NCI-H2107 (cell line): ENCODE measurements at places on chromosomes 1 and 21.
A peak's percentile ranks its signal among the peaks of the same experiment; 100 is the strongest.

DNA sequence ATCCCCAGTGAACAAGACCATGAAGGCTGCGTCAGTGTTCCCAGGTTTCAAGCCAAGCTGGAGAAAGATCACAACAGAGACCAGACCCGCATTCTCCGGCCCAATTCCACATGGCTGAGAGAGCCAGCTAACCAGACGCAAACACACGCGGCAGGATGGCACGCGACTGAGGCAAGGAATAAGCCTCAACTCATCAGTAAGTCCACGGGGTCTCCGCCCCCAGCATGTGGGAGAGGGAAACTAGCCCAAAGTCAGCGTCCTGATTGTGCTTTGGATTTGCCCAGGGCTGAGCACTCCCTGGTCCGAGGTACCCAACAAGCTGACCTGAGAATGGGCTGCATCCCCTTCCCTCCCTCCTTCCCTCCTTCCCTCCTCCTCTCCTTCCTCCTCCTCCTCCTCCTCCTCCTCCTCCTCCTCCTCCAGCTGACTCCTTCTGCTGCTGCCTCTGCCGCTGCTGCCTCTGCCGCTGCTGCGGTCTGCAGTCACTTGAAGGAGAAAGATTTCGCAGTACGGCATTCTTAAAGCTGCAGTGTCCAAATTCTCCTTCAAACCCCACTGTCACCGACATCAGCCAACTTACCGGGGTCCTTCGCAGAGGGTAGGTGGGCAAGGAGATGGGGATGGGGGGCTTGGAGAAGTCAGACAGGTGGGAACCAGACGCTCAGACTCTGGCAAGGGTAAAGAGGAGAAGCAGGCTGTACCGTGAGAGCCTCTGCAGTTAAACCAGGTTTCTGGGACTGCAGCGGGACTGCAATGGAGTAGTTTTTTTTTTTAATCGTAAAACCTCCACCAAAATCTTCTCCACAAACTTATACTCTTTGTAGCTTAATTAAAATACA, 33.0 kb upstream of the H6PD start:
- DNase-seq = no peak

- DNase-seq = no peak
Observed at GRCh38 chr1:236692128-236692527, 5.8 kb downstream of the ACTN2 start.

- no peak for DNase-seq
Observed at GRCh38 chr1:20383631-20384030, 93.0 kb downstream of the VWA5B1 start.

GRCh38 chr1:70509996-70510876, 99.2 kb downstream of the CTH start:
- peak; percentile 51 for DNase-seq

DNA sequence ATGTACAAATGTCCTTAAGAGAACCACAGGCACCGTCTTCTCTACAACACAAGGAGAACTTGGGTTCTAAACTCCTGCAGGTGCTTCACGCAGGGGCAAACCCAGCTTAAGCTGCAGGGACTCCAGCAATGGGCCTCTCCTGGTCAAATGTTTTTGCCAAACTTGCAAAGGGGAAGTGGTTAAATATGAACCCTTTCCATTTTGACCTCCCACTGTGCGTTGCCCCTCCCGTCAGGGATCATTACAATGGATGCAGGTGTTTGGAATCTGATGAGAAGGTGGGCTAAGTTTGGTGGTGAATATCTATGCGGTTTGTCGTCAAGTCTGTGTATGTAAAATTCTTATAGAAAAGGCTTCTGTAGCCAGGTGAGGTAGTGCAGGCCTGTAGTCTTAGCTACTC, 29.1 kb upstream of the SLC25A33 start:
- no peak for DNase-seq

DNA sequence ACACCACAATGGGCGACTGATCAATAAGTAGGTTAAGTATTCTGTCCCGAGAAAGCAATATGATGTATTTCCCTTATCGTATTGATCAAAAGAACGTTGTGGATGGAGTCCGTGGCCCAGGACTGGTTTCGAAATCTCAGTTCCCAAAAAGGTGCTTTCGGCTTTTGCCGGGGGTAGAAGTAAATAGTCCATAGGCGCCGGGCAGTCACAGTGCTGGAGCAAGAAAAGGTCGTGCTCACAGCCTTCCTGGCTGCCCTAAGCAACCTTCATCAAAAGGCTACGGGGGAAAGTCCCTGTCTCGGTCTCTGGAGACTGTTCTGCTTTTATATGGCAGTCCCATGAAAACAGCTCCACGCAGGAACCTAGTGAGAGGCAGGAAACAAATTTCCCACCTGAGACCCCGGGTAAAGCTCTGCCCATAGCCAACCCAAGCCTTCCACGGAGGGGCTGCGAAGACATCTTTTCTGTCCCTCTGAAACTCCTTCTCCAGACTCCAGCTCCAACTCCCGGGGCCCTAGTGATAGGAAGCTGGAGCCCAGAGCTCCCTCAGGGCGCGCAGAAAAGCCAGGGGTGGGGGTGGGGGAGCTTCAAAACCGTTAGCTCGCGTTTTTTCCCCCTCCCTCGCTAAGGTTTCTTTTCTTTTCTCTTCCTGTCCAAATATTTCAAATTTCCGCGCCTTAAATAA, 7.0 kb downstream of the CDKN2C start:
- peak; percentile 68 for DNase-seq

- no peak for DNase-seq
Observed at GRCh38 chr1:148166558-148167492, 14.7 kb upstream of the NBPF11 start.

- DNase-seq = peak; percentile 67
Observed at GRCh38 chr1:202237052-202237451, 43.5 kb downstream of the LGR6 start.

- no peak for DNase-seq
Observed at GRCh38 chr1:82586473-82586872, 785.7 kb downstream of the ADGRL2 start.

DNA sequence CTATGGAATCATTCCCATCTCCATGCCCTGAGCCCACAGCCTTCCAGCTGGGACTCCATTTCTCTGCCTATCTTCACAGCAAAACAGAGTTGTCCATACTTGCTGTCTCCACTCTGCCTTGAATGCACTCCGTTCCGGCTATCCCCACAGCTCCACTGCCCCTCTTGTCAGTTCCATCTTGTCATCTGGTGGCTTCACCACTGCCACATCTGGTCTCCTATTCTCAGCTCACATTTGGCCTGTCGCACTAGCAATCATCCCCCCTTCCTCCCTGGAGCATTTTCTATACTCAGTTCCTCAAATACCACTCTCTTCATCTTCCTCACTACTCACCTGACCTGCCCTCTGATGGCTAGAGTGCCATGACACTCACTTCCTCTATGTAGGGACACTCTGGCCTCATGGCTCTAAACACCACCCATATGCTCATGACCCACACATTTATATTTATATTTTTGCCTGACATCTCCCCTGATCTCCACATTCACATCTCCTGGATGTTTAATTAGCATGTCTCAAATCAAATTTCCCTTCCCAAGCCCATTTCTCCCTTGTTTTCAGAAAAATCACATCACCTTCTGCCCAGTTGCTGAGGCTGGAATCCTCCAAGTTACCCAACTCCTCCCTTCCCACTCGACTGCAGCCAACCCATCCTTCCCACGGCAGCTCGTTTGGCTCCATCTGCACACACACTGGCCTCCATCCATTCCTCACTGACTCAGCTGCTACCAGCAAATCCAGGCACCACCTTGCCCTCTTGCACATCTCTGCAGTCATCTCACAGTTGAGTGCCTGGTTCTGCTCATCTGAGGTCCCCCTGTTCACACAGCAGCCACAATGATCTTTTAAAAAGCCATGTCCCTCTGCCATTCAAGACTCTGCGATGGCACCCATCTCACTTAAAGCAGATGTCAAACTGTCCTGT, 6.1 kb downstream of the ZNF692 start:
- DNase-seq = no peak

GRCh38 chr1:203225071-203225470, 4.4 kb downstream of the CHIT1 start:
- no peak for DNase-seq

DNA sequence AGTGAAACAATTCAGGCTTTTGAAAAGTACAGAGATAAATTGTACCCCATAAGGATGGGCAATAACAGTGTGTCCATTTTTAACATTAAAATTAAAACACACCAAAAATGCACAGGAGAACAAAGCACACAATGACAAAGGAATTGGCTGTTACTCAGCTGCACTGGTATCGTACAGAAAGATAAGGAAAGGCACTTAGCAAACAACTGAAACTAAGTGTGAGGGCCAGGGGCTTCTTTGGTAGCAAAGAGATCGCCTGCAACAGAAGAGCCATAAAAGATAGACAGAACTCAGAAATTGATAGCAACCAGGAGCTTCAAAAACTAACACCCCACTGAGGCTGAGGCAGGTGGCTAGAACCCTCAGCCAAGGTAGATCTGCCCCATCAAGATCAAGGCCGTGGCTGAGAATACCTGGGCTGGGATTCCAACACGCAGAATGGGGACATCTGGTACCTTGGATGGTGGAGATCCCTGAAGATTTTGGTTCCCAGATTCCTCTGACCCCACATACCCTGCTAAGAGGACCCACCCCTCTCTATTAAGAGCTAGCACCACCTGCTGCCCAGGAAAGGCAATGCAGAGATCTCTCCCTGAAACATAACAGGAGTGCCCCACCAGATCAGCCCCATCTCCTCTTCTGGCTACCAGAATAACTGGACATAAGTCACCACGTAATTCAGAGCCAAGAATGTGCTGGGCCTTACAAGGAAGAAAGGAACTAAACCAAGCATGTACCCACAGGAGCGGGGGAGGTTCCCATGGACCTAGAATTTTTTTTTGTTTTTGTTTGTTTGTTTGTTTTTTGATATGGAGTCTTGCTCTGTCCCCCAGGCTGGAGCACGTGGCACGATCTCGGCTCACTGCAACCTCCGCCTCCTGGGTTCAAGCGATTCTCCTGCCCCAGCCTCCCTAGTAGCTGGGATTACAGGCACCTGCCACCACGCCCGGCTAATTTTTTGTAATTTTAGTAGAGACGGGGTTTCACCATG, 16.2 kb downstream of the PLEKHO1 start:
- DNase-seq = peak; percentile 25

- no peak for DNase-seq
Observed at GRCh38 chr21:23162198-23162946, 2164.2 kb downstream of the NCAM2 start.

DNA sequence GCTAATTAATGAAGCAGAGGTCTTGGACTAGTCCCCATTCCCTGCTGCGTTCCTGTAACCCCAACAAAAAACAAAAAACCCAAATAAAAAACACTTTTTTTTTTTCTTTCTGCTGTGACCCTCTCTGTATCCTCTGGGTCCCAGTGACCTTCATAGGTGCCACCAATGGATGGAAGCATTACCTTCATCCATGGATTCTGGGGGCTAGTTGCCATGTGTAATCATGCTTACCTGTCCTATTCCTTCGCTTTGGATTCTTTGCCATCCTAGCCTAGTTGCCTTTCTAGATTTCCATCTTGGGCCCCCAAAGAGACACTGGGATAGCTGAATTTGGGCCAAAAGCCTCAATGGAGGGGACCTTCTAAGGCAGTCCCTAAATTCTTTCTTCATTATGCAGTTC, 1208.7 kb downstream of the BRINP3 start:
- peak; percentile 7 for DNase-seq

DNA sequence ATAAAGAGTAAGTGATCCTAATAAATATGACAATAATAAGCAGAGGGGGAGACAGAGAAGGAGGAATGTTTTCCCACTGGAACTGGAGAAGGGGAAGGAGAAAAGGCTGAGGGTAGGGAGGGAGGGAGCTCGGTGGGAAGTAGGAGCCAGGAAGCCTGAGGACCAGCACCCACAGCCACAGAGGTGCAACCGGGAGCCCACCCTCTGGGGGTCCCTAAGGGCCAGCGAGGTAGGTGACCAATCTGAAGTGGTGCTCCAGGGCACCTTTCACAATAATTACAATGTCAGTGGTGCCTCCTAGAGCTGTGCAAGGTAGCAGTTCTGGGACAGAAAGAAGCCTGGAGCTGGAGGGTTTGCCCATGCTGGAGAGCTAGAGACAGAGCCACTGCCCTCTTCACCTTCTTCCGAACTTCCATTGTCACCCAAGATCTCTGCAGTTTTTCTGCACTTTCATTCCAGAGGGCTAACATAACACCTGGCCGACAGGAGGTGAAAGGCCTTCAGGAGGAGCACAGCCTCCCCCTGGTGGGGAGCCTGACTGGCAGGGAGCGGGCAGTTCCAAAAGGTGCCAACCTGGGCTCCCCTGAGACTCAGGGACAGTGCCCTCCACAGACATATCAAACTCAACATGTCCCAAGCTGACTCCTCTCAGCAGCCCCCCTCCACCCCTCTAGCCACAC, 4.1 kb upstream of the AHCYL1 start:
- DNase-seq = no peak

DNA sequence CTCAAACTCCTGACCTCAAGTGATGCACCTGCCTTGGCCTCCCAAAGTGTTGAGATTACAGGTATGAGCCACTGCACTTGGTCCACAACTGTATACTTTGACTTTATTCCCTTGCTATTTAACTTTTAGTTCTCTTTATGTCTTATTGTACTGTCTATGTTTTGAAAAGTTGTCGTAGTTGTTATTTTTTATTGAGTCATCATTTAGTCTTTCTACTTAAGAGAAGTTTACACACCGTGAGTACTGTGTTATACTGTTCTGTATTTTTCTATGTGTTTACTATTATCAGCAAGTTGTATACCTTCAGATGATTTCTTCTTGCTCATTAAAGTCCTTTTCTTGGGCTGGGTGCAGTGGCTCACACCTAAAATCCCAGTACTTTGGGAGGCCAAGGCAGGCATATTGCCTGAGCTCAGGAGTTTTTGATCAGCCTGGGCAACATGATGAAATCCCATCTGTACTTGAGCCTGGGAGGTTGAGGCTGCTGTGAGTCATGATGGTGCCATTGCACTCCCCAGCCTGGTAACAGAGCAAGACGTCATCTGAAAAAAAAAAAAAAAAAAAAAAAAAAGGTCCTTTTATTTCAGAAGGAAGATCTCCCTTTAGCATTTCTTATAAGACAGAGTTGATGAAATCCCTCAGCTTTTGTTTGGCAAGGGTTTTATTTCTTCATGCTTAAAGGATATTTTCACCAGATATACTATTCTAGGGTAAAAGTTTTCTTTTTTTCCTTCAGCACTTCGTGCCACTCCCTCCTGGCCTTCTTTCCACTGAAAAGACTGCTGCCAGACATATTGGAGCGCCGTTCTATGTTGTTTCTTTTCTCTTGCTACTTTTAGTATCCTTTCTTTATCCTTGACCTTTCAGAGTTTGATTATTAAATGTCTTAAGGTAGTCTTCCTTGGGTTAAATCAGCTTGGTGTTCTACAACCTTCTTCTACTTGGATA, 47.6 kb downstream of the TNFSF18 start:
- no peak for DNase-seq

GRCh38 chr1:206905295-206906164, 8.3 kb downstream of the IL24 start:
- no peak for DNase-seq

- peak; percentile 88 for DNase-seq
Observed at GRCh38 chr1:40141878-40142535, 19.2 kb upstream of the RLF start.

GRCh38 chr1:181106479-181106878, 18.0 kb downstream of the IER5 start:
- no peak for DNase-seq

DNA sequence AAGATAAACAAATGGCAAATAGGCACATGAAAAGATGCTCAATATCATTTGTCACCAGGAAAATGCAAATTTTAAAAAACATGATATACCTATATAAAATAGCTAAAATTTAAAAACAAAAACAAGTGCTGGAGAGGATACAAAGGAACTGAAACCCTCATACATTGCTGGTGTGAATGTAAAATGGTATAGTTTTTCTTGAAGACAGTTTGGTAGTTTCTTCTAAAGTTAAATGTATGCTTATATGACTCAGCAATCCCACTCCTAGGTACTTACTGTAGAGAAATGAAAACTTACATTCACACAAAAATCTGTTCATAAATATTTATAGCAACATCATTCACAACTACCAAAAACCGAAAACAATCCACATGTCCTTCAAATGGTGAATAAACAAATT, 11.2 kb downstream of the TAF12 start:
- no peak for DNase-seq
